ENCODE measurements at places on chromosomes 3 and 15.

DNA sequence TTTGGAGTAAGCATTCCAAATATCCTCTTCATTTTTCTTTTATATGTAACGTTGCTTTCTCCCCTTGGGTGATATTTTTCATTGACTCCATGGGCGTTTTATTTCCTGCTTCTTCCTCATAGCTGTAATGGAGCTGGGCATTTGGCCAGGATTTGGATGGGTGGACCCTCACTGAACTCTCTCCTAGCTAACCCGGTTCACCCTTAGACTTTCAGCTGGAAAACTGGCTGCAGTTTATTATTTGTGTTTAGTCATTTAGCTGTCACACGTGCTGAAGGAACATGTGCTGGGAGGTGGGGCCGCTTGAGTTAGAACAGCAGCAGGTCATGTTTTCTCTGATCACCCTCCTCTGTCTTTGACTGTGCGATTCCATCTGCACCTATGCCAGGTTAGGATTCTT lies 407.6 kb downstream of the ZIC1 start:
- DNase-seq, result no peak

DNA sequence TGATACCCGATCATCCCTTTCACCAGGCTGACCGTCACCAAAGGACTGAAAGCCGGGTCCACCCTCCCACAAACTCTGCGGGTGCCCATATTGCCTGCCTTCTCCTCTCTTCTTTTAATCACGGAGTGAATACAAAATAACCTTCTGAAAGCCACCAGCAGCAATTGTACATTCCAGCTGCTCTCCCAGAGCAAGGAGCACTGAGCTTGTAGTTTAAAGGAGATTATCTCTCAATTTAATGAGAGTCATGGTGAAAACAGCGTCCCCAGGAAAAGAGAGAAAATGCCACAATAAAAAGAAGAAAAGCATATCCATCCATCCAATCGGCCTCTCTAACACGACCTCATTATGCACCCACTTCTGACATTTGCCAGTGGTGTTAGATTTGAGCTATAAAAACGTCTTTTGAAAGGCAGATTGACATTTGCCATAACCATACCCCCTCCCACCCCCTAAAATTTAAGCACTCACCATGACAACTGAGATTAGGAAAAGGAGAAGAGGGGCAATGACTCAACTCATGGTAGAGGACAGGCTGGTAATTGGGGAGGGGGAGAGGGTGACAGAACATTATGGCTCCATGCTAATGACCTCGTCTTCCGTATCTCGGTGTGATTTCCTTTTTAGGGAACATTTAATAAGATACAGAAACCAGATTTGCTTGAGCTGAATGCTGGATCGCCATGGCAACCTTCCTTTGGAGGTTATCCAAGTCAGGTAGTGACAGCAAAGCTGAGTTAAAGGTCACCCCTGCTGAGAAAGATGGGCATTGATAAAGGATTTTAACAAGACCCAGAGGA lies 106.2 kb downstream of the ST8SIA2 start:
- DNase-seq, result no peak

DNA sequence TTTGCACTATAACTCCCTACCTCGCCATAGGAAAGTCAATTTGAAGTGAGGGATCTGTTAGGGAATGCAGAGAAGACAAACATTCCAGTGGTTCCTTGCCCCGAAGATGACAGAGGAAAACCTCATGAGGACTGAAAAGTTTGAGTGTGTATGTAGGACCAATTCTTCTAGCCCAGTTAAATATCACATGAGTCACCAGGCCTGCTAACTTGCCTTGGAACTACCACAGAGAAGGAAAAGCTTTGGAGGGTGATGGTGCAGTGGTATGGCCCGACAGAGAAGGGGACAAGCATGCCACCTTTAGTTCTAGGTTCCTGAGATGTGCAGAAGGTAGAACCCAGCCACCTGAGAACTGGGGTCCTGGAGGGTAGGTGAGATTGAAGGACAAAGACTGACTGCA lies 2.6 kb upstream of the UPK1B start:
- DNase-seq, result no peak

DNA sequence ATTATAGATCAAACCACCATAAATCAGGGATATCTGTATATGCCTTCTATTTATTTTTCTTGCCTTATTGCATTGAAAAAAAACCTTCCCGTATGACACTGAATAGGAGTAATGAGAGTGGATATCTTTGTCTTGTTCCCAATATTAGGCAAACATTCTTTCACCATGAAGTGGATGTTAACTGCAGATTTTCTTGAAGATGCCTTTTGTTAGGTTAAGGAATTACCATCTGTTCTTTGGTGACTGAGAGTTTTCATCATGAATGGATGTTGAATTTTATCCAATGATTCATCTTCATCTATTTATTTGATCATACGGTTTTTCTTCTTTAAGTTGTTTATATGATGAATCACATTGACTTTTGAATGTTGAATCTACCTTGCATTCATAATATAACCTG lies 47.1 kb upstream of the MECOM start:
- no peak for DNase-seq

DNA sequence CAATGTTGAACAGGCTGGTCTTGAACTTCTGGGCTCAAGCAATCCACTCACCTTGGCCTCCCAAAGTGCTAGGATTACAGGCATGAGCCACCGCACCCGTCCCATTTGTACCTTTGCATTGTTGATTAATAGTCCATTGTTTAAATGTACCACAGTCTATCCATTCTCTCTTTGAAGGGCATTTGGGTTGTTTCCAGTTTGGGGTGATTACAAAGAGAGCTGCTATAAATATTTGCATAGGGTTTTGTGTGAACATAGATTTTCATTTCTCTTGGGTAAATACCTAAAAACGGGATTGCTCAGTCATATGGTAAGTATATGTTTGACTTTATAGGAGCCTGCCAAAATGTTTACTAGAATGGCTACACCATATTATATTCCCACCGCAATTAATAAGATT lies 13.7 kb upstream of the PTPRG start:
- DNase-seq, result no peak

DNA sequence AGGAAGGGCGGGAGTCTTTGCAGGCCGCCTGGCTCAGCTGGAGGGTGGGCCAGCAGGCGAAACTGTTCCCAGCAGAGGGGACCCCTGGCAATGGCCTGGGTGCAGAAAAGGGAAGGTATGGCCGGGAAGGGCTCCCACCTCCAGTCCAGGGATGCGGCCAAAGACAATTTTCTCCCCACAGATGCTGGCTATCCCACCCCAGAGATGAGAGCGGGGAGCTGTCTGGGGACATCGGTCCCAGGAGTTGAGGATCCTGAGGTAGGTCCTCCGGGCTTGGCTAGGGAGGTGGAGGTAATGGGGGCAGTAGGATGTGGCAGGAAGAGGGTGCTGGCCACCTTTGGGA lies 1.7 kb downstream of the SEMA3G start:
- no peak for DNase-seq

- DNase-seq, result no peak
Measured at GRCh38 chr15:93417156-93417555, 328.1 kb upstream of the RGMA start.

GRCh38 chr3:14236902-14237301 lies 58.3 kb downstream of the LSM3 start:
- DNase-seq, result no peak

- DNase-seq, result no peak
Measured at GRCh38 chr3:153042088-153042487, 119.9 kb upstream of the RAP2B start.

GRCh38 chr3:149199474-149199873 lies 22.2 kb downstream of the CP start:
- no peak for DNase-seq

DNA sequence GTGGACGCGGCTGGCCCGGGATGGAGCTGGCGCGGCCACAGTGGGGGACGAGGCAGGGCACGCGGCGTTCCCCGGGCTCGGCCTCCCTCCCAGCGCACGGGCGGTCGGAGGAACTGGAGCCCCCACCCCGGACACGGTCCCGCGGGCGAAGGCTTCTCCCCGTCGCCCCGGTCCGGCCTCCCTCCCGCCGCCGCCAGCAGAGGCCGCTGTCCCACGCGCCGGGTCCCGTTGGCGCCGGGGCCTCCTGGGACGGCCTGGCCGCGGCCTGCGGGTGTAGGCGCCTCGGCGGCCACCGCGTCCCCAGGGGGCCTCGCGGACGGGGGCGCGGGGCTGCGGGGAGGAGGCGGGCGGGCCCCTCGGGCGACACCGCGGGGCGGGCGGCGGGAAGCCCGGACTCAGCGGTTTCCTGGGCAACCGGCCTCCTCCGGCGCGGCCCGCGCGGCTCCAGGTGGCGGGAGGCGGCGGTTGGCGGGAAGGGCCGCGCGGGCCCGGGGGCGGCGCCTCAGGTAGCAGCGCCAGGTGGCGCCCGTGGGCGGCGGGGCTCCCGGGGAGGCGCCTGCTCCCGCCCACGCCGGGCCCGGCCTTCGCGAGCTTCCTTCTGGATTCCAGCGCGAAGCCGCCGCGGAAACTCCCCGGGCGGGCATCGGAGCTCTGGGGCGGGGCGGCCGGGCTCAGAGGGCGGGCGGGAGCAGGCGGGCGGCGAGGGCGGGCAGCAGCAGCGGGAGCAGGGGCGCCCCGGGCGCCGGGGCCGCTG lies 26.7 kb downstream of the MELTF start:
- DNase-seq, result peak; percentile 62

DNA sequence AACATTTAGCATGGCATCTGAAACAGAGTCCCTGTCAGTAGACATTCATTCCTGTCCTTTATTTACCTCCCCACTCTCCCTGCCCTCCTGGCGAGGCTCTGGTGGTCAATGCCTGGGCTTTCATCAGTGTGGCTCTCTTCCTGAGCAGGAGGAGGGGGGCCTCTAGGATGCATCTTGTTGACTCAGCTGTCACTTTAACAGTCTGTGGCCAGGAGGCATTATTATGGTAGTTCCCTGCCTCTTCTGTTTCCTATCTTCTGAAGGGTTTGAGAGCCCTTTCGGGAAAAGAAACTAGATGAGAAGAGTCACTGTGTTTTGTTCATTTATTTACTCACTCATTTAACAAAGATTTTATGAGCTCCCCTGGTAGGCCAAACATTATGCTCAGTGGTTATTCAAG lies 2.4 kb upstream of the PPP1R14D start:
- DNase-seq, result no peak

DNA sequence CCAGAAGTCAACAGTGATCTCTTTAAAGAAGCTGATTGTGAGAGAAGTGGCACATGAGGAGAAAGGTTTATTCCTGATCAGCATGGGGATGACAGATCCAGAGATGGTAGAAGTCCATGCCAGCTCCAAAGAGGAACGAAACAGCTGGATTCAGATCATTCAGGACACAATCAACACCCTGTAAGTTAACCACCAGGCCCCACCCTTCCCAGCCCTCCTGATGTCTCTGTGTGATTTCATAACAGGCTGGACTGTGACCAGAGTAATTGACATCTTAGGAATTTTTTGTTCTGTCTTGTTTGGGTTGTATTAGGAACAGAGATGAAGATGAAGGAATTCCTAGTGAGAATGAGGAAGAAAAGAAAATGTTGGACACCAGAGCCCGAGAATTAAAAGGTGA lies 67.7 kb downstream of the KLHL25 start:
- DNase-seq, result peak; percentile 86

DNA sequence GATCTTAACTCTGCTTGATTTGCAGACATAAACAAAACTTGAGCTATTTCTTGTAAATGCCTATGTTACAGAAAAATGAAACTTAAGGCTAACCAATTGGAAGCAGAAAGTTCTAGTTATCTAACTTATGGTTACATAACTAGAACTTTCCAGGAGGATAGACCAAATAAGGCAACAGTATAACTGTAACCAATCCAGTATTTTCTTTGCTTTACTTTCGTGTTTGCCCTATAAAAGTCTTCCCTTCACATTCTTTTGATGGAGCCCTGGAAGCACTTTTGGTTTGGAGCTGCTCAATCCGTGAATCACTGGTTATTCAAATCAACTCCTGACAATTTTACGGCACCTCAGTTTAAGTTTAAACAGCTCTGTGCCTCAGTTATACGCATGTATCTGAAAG lies 164.6 kb downstream of the SUCLG2 start:
- DNase-seq, result peak; percentile 24

DNA sequence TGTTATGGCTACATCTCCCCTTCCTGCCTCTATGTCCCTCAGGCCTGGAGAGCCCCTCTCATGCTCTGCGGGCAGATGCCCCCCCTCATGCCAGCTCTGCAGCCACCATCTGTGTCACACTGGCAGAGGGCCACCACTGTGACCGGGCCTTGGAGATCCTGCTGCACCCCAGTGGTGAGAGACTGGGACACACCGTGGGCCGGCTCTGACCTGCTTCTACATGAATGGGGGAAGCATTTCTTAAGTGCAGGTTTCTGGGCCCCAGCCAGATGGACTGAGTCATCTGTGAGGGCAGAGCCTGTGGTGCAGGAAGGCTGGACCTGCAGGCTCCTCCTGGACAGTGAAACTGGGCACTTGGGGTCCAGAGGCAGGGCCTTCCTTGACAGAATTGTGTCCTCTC lies 4.8 kb downstream of the VWA5B2 start:
- peak; percentile 68 for DNase-seq

- DNase-seq, result peak; percentile 17
Measured at GRCh38 chr15:77251662-77252061, 168.2 kb downstream of the PEAK1 start.

GRCh38 chr3:181252631-181253030 lies 263.1 kb upstream of the DNAJC19 start:
- no peak for DNase-seq

- no peak for DNase-seq
Measured at GRCh38 chr3:119616056-119616455, 18.4 kb downstream of the PLA1A start.
